ENCODE measurements at places on chromosomes 1 and 21.

GRCh38 chr1:206782448-206782847 lies 10.2 kb upstream of the IL10 start:
- H3K27me3 ChIP-seq = peaks cover 10% of the 10 kb centered on the region
- no peak overlapping the region for H3K4me3 ChIP-seq
- no peak for DNase-seq
- H3K27ac ChIP-seq = no peak overlapping the region

- H3K4me3 ChIP-seq = no peak overlapping the region
- H3K4me1 ChIP-seq = peaks cover 19% of the 10 kb centered on the region
- no peaks in the 10 kb centered on the region for H3K27me3 ChIP-seq
- H3K36me3 ChIP-seq = no peaks in the 10 kb centered on the region
These were observed 1.1 kb upstream of the LCK start for GRCh38 chr1:32249831-32250525.

GRCh38 chr21:40465382-40465781 lies 381.6 kb downstream of the DSCAM start:
- H3K4me3 ChIP-seq = no peak overlapping the region
- H3K4me1 ChIP-seq = no peaks in the 10 kb centered on the region
- H3K27me3 ChIP-seq = peaks cover 61% of the 10 kb centered on the region
- H3K27ac ChIP-seq = no peak overlapping the region

- peak overlapping the region; percentile 72 for H3K27ac ChIP-seq
- no peak for DNase-seq
- no peaks in the 10 kb centered on the region for H3K27me3 ChIP-seq
- peaks cover 38% of the 10 kb centered on the region for H3K36me3 ChIP-seq
- peaks cover 21% of the 10 kb centered on the region for H3K4me1 ChIP-seq
These were observed 43.6 kb downstream of the CTTNBP2NL start for GRCh38 chr1:112439592-112439991.
